ENCODE measurements at places on chromosomes 4 and X. TPM values are rescaled to one million over a fixed set of nuclear protein-coding genes. Genes with fewer than 3 reads are reported as not detected.

The DMP1 gene
- not detected for total RNA-seq

- no peak for ATAC-seq
These were observed 568.8 kb downstream of the STIM2 start for GRCh38 chr4:27429364-27429871.

The HELT gene
- not detected for total RNA-seq

DNA sequence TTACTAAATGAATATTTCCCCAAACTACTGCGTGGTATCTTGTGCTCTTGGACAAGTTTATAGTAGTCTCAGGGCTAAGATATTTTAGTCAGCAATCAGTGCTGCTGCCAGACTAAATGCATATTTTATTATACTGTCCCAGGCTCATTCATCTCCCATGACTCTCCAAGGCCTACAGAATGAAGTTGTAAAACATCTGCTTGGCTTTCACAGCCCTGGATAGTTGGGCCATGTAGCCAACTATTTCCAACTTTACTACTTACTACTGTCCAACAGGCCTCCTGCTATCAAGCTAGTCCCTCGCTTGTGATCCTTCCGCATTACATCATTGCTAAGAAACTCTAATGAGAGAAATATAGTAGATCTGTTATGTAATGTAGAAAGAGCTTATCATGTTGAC is 31.4 kb downstream of the MAGEB16 start:
- no peak for ATAC-seq

GRCh38 chr4:6620891-6621555 is 19.5 kb upstream of the MRFAP1 start:
- ATAC-seq, result no peak

- ATAC-seq, result no peak
These were observed 10.7 kb downstream of the SMIM10L2A start for GRCh38 chrX:135432453-135432852.

The HSFX1 gene
- total RNA-seq, result 0.87 TPM

DNA sequence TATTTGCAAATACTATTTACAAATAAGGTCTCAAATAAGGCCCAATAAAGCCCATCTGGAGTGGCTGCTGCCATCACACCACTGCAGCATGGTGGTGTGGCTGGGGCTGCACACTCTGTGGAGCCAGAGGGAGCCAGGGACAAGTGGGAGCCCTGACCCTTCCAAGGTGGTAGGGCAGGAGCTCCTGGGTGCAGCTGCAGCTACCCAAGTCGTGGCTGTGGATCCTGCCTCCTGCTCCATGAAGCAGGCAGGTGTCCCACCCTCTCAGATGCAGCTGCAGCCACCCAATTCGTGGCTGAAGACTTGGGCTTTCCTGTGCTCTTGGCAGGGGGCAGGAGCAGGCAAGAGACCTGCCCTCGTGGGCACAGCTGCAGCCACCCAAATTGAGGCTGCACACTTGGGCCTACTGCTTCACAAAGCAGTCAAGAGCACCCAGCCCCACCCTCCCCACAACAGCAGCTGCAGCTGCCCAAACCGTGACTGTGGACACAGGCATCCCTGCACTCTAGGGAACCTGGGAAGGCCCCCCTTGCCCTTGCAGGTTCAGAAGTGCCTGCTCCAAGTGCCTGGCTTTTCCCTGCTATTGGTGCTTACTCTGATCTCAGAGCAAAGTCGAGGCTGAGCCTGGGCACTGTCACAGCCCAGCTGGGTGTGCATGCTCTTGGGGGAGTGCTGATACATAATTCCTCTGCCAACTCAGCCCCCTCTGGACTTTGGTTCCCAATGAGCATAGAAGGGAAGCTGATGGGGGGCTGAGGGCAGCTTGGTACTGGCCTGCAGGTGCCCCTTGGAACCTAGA is 614.8 kb downstream of the PCDH18 start:
- ATAC-seq, result no peak

- ATAC-seq, result no peak
These were observed 208.1 kb upstream of the PPP3CA start for GRCh38 chr4:101555341-101555880.

DNA sequence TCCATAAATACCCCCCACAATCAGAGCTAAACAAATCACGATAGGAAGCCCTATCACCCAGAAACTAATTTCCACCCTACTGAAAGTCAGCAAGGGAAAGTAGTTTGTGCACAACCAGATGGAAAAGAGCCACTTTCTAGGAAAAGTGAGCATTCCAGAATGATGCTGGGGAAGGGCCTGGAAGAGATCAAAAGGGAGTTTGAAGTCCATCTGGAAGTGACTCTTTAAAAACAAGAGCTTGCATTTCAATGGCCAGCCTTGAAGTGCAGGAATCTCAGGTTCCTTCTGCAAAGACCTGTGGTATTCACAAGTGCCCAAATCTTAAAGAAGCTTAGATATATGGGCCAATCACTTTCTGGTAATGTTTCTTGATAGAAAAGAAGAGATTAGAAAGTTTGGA is 97.0 kb upstream of the LDB2 start:
- no peak for ATAC-seq

DNA sequence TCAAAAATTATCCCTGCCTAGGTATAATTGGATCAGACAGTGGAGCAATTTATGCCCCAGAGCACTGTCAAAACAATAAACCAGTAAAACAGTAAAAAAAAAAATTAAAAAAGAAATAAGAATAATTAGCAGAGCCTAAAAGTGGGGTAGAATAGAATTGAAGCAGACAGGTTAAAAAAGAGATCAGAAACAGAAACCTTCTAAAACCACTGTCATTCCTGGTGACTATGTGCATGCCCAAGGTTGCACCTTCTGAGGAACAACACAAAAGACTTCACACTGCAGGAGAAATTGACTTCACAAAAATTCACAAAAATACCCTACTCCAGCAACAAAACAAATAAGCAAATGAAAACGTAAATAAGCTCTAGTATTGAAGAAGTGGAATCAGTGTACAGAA is 168.6 kb downstream of the SPANXA1 start:
- no peak for ATAC-seq

DNA sequence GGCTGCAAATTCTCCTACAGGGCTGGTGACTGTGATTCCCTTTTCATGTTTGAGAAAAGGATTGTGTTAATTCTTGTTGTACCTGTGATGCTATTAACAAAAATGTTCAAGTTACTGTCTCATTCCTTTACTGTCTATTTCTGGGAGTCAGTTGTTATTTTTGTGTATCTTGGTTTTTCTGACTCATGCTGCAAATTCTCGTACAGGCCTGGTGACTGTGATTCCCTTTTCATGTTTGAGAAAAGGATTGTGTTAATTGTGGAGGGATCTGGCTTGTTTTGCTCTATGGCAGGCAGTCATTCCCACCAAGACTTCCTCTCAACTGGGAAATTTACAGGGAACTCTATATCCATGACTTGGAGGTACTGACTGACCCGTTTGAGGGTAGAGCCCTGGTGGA is 693.4 kb upstream of the INTU start:
- no peak for ATAC-seq

DNA sequence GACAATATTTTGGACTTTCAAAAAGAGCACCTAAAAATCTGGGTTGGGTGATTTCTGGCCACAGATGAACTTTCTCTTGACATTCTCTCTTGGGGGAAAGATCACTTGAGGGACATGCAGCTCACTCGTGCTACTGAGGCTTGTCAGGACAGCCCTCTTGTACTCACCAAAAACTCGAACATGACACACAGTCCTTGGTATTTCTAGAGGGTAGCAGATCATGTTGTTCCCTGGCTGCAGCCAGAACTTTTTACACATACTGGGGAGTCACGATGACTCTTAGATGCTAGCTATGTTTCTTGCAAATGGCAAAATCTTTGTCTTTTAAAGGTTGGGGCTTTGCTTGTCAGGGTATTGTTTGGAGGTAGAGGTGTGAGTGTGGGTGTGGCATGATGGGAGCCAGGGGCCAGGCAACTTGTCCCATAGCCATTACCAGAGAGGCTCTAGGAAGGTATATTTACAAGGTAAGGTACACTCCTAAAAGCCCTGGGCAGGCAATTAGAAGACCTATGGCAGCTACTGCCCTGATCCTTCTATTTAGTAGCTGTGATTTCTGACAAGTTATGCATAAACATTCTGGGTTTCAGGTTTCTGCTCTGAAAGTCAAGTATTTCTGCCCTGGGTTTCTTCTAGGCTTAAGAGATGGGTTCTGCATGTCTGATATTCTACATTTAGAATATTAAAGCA is 241.7 kb upstream of the TLL1 start:
- ATAC-seq, result no peak

DNA sequence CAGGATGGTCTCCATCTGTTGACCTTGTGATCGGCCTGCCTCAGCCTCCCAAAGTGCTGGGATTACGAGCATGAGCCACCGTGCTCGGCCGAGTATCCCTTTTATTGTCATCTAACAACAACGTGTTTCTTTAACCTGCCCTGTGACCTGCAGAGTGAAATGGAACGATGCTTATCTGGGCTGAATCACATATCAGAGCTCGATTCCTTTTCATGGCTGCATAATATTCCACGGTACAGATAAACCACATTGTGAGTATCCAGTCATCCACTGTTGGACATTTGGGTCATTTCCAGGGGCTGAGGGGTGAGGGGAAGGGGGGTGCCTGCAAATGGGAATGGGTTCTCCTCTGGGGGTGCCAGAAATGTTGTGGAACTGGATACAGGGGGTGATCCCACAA is 260.0 kb downstream of the ASMT start:
- ATAC-seq, result no peak

- ATAC-seq, result no peak
These were observed 9.0 kb upstream of the CLDN34 start for GRCh38 chrX:9958183-9958582.

DNA sequence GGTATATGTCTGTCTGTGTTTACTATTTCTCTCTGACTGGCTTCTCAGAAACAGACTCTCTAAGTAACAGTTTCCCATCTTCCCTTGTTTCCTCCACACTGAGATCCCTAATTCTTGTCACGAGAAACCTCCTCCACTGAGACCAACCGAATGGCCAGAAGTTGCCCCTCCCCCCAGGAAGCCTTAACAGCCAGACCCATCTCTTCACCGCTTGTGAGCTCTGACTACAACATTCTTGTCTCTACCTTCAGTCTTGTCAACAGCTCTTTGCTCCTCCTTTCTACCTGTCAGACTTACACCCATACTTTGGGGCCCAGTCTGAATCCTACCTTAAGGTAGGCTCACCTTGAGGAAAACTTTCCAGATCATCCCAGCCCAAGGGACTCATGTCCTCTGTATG is 90.8 kb downstream of the NHSL2 start:
- ATAC-seq, result no peak

DNA sequence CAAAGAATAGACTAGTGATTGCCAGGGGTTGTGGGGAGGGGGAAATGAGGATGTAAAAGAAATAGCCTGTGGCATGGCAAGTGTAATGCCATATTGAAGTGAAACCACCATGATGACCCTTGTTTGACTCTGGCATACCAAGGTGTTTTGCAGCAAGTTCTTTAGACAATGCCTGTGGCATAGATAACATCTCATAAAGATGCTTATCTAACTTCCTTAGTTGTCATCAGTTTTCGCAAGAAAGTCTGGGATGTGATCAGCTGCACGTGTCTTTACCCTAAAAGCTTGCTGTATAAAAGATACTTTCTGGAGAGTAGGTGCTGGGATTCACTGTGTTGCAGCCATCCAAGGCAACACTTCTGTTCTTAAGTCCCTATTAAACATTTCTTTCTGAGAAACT is 176.1 kb upstream of the MAGEB16 start:
- no peak for ATAC-seq

GRCh38 chr4:65646136-65646535 is 24.2 kb downstream of the EPHA5 start:
- ATAC-seq, result no peak

The CXCL11 gene
- not detected for total RNA-seq

The TMEM156 gene
- total RNA-seq, result not detected

The PLAC8 gene
- 0.50 TPM for total RNA-seq

DNA sequence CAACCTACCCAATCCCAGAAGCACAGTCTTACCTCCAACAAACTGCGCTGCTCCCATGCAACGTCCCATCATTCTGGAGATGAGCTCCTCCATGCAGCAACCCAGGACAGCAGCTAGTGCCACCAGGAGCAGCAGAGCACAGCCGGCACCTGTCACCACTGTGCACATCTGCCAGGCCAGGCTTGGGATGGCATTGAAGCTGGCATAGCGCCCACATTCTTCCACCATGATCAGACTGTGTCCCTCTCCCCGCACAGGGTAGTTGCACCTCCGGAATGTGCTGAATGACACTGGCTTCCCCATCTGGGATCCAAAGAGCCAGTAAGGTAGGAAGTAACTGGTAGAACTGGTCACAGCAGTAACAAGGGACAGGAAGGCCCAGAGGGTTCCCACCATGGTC is 8.8 kb downstream of the LHFPL1 start:
- no peak for ATAC-seq

The FRMPD4 gene
- 2.5 TPM for total RNA-seq
